Stromal cell of bone marrow (primary cell): ENCODE measurements at places on chromosomes 3 and 15.

- DNase-seq: no peak
Observed at GRCh38 chr3:121552379-121552778, 6.6 kb upstream of the POLQ start.

DNA sequence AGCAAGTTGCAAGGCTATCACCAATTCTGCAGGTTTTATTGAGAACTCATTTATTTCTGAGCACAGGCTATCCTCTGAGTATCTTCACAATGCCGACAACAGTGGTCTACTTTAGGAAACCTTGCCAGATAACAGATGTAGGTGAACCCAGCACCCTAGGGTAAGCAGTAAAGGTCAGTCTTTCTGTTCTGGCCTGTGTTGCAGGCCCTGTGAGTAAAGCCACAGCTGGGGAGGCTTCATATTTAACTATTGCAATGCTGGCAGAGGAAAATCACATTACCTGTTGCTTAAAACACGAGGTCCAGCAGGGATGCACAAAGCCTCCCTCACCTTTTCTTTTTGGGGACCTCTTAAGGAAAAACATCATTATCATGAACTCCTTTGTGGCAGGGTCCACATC is 55.5 kb downstream of the WHAMM start:
- DNase-seq: no peak

- DNase-seq: no peak
Observed at GRCh38 chr3:169865176-169865767, 4.5 kb downstream of the LRRC31 start.

GRCh38 chr3:30078736-30079135 is 527.7 kb upstream of the TGFBR2 start:
- DNase-seq: no peak

DNA sequence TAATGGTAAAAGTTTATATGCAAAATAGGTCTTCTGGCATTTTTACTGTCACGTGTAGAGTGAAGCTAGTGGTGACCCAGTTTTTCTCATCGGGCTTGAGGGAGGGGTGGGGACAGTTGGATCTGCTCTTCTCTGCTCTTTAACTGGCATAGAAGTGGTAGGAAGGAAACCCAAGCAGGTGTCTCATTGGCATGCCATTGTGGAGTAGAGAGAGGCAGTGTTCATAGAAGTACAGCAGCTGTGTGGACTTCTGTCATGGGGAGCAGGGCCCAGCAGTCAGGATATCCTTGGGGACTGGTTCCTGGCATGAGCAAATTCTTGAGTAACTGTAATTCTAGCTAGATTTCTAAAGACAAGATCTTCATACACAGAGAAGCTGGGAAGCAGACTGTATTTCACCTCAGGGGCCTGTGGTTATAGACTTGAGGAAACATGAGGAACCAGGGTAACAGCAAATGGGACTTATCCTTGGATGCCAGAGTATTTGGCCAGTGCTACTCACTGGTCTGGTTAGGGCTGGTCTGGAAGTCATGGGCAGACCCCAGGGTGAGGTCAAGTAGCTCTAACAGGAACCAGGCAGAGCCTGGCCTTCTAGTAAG is 42.9 kb downstream of the CDIN1 start:
- no peak for DNase-seq

GRCh38 chr3:101811875-101812274 is 32.9 kb downstream of the NXPE3 start:
- DNase-seq: no peak

- peak; percentile 66 for DNase-seq
Observed at GRCh38 chr15:68252925-68253534, 23.5 kb upstream of the CLN6 start.

DNA sequence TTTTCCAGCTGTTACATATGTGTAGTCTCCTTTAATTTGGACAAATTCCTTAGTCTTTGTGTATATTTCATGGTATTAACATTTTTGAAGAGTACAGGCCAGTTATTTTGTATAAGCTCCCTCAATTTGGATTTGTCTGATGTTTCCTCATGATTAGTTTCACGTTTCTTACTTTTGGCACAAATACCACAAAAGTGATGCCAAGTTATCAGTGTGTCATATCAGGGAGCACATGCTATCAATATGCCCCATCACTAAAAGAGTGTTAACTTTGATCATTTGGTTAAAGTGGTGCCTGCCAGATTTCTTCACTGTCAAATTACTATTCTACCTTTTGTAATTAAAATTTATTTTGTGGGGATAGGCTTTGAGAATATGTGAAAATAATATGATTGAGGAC is 14.6 kb downstream of the PCNP start:
- DNase-seq: no peak

GRCh38 chr3:8538913-8539312 is 37.3 kb downstream of the LMCD1 start:
- DNase-seq: no peak

- DNase-seq: no peak
Observed at GRCh38 chr15:100914876-100915275, 4.3 kb upstream of the LRRK1 start.

GRCh38 chr3:39531665-39532064 is 64.2 kb downstream of the MOBP start:
- peak; percentile 66 for DNase-seq

GRCh38 chr15:29008846-29009245 is 123.1 kb downstream of the APBA2 start:
- DNase-seq: no peak

GRCh38 chr3:195543500-195544229 is 540 bp upstream of the PPP1R2 start:
- no peak for DNase-seq
